ENCODE measurements at places on chromosomes 5 and 9. TPM values are rescaled to one million over a fixed set of nuclear protein-coding genes. Genes with fewer than 3 reads are reported as not detected.

GNAQ gene
- 68.6 TPM for total RNA-seq

PCA3 gene
- not detected for total RNA-seq

DMRTA1 gene
- 0.41 TPM for total RNA-seq

ADGRV1 gene
- total RNA-seq, result 4.0 TPM

PCDH1 gene
- 0.45 TPM for total RNA-seq

TMEM215 gene
- total RNA-seq, result not detected

SGTB gene
- 19.8 TPM for total RNA-seq

UGT3A2 gene
- 529 TPM for total RNA-seq

WDR38 gene
- not detected for total RNA-seq

FOXD4 gene
- total RNA-seq, result not detected

AGXT2 gene
- total RNA-seq, result not detected

HMMR gene
- 64.8 TPM for total RNA-seq

LHX3 gene
- 0.11 TPM for total RNA-seq

LCN2 gene
- not detected for total RNA-seq

TRIM14 gene
- total RNA-seq, result 5.4 TPM

PNPLA7 gene
- total RNA-seq, result 1.8 TPM

FAM78A gene
- 1.7 TPM for total RNA-seq

RBM18 gene
- total RNA-seq, result 29.3 TPM

DNAJC21 gene
- total RNA-seq, result 55.0 TPM

PCDHGB4 gene
- 2.5 TPM for total RNA-seq

SPATA31C1 gene
- not detected for total RNA-seq

ANKRD20A1 gene
- not detected for total RNA-seq

AK8 gene
- total RNA-seq, result 0.92 TPM

GPR151 gene
- not detected for total RNA-seq

PHF24 gene
- total RNA-seq, result 0.11 TPM

PAM gene
- total RNA-seq, result 190 TPM

ENTREP1 gene
- total RNA-seq, result not detected

MZB1 gene
- not detected for total RNA-seq

SLC36A2 gene
- not detected for total RNA-seq

SVEP1 gene
- 0.45 TPM for total RNA-seq

TRAPPC13 gene
- 29.6 TPM for total RNA-seq

LCN9 gene
- not detected for total RNA-seq

IRX4 gene
- not detected for total RNA-seq

NIPSNAP3A gene
- total RNA-seq, result 14.7 TPM
